Activated T-cell treated with anti-CD3 and anti-CD28 coated beads for 1 hour (primary cell): ENCODE measurements at places on chromosomes 16 and 17.

GRCh38 chr17:74161503-74161875, 42.0 kb upstream of the RPL38 start:
- no peak for DNase-seq

DNA sequence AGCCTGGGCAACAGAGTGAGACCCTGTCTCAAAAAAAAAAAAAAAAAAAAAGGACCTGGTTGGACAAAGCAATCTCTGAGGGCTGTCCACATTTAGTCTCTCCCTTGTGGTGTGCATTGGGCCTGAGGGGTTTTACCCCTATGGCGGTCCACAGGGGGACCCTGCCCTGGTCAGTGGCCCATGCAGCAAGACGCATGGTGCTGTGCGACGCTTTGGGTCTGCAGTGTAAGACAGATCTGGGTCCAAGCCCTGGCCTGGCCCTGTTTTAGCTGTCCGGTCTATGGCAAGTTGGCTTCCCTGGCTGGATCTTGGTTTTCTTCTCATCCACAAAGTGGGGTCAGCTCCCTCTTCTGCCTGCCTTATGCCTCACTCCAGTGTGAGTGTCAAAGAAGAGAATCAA, 123.2 kb upstream of the NLRP1 start:
- no peak for DNase-seq

DNA sequence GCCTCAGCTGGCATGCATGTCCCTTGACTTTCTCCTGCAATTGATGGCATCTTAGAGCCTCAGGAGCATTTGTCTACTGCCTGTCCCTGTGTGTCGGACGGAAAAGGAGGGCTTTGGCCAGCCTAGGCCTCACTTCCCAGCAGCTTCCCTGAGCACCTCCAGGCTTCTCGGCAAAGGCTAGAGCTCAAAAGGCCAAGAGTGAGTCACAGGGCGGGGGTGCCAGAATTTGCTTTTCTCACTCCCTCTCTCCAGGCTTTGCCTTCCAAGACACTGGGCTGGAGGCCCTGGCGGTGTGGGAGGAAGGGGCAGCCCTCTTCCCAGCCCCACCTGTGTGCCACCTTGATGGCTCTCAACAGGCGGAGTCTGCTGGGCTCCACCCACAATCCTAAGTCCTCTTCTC, 107.3 kb upstream of the MAF start:
- no peak for DNase-seq

GRCh38 chr16:82657239-82657638, 30.5 kb downstream of the CDH13 start:
- DNase-seq, result no peak

- no peak for DNase-seq
Measured at GRCh38 chr17:11244776-11245175, 3.8 kb downstream of the SHISA6 start.

GRCh38 chr16:75106351-75107274, 10.0 kb downstream of the LDHD start:
- no peak for DNase-seq

DNA sequence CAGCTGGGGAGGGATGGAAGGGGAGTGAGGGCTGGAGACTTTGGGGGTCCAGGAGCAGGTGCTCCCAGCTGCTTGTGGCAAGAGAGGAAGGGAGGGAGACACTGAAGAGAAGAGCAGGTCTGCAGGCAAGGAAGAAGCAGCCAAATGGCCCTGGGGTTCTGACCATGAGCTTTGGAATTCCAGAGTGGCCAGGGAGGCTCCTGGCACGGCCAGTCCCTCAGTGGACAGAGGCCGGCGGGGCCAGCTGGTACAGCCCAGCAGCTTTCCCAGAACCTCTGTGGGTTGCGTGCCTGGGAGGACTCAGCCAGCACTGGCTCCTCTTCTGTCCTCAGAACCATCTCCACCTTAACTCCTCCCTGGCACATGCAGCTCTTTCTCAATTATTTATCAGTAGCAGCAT, 233.0 kb downstream of the MSI2 start:
- no peak for DNase-seq

DNA sequence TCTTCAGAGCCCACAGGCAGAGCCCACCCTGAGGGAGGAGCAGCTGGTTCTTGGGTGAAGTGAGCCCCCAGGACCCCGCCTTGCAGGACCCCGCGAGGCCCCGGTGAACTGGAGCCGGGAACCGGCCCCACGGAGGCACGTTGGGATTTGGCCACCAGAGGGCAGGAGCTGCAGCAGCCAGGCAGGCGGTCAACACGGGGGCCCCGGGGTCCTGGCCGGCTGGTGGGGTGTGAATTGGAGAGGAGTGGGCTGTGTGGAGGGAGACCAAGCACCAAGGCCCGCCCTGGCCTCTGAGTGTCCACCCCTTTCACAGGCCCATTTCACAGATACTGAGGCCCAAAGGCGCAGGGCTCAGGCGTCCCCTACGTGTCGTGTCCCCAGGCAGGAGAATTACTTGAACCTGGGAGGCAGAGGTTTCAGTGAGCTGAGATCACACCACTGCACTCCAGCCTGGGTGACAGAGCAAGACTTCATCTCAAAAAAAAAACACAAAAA, 2.2 kb downstream of the DPEP1 start:
- no peak for DNase-seq

DNA sequence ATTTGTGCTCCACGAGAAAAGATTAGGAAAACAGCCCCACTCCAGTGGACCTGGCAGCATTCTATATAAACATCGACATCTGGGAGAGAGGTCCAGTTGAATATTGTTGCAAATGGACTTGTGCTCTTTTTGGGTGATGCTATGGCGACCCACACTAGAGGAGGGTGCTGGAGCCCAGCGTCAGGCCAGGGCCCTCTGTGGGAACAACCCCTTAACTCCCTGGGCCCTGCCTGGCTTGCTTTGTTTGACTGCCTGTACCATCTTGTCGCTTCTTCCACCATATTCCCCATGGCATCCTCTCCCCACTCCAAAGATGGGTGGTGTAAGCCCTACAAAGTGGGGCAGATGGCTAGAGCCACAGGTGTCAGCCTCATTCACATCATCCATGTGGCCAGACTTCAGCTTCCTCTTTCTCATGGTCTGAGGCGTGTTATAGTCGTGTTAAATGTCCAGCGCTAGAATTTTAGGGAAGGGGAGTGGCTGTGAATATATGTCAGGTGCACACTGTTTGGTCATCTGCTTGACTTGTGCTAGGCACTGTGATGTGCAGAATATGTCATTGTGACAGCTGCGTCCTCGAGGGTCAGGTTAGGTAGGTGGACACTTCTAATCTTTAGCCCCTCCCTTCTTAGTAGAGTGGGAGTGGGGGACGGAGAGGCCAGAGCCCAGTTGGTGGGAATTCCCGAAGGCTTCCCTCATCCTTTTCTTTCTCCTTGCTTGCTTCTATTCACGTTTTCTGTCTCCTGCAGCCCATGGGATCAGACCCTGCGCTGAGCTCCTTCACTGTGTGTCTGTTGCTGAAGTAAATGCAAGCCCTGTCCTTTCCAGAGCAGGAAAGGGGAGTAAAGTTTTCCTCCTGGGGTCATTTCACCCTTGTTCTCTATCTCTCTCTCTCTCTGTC, 49.8 kb downstream of the MPRIP start:
- DNase-seq, result no peak

DNA sequence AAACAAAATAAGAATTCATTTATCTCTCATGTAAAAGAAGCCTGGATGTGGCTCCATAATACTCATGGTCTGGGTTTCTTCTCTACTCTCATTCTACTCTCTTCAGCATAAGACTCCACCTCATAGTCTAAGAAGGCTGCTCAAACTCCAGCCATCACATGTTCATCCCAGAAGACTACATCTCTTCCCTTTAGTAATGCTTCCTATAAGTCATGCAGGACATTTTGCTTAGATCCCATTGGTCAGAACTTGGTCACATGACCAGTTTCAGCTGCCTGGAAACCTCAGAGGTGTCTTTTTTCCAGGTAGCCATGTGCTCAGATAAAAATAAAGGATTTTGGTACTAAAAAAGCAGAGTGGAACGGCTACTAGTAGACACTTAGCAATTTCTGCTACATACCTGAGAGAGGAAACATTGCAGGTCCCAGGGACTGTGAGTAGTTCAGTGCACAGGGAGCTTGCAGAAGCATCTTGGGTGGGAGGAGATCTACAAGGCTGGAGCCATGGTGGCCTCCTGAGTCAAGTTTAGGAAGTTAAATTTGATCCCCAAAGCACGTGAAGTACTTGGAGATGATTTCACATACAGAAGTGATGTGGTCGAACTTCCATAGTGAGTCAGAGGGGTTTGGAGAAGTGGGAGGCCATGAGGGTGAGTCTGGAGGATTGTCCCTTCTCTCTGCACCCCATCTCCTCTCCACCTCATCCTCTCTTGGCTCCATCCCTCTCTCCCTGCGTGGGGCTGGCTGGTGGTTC, 110.2 kb downstream of the CCDC182 start:
- DNase-seq, result no peak

DNA sequence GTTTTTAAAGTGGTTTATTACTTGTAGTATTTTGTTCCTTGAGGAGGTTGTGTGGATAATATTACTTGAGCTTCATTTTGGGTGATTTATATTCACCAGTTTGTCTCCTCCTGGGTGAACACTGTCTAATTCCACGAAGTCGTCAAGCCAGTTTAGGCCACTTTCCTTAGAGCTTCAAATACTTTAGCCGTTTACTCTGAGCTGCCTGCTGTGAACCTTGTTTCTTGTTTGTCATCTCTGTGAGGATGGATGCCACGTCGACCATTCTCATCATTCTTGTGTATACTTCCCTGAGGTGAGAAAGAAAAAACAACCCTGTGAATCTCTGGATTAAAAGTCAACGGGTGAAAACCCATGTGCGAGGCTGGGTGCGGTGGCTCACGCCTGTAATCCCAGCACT, 9.0 kb downstream of the KRT24 start:
- no peak for DNase-seq

DNA sequence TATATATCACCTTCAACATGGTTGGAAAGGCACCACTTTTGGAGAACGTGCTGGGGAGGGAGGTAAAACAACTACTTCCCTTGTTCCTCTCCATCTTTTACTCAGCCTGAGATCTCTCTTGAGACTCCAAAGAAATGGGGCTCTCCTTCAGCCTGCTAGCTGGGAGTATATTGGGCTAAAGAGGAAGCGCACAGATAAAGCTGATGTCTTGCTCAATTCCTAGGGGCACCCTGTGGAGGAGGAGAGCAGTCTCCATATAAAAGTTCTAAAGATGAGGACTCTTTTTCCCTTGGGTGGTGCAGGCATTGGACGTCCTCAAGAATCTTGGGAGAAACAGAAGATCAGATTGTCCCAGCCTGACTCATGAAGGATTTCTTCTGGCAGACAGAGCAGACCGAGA, 4.6 kb upstream of the ETV4 start:
- no peak for DNase-seq

DNA sequence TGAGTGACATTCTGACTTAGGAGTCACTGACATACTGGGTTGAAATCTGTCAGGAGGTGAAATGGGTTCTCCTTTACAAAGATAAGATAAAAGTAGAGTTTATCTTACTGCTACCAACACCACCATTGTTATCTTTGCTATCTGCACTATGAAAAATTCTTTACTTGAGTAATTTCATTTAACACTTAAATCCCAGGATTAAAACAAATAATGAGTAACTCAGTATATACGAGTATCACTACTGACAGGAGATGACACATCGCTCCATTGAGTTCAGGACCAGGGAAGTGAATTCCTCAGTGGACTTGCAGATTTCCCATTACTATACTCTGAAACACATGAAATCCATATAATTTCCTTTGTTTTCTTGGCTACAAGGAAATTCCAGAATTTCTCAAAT, 242.1 kb upstream of the NLRP1 start:
- no peak for DNase-seq

DNA sequence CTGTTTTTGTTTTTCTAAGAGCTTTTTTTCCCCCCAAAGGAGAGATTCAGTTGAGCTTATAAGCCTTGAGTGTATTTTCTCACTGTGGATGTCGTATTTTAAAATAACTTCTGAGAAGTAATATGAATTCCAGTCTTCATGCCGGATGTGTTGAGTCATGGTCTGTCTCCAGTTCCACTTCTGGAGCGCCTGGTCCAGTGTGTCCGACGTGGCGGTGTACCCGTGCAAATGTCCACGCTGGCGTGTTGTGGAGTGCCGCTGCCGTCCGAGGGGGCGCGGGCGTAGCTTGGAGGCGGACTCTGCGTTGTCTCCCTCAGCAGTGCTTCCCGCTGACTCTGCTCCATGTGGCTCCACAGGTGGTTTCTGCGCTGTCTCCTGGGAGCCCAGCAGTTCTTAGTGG, 60.9 kb upstream of the ZNF750 start:
- no peak for DNase-seq

- DNase-seq, result no peak
Measured at GRCh38 chr17:13476720-13477119, 125.0 kb downstream of the HS3ST3A1 start.

- DNase-seq, result no peak
Measured at GRCh38 chr16:72838951-72839350, 209.0 kb downstream of the ZFHX3 start.

- no peak for DNase-seq
Measured at GRCh38 chr17:50953831-50954601, 87.9 kb upstream of the TOB1 start.

DNA sequence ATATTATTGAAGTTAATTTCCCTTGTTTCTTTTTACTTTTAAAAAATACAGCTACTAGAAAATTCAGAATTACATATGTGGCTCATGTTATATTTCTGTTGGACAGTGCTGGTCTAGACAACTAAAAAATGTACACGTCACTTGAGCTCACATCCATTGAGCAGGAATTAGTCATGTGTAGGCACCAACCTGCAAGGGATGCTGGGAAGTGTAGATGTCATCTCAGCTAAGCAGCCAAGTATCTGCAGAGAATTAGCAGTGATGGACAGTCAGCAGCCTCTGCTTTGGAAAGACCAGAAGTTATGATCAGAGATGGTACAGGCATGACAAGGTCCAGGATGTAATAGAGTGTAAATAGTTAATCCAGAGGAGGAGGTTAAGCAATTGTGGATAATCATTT, 87.1 kb upstream of the HS3ST2 start:
- DNase-seq, result no peak

GRCh38 chr16:74448990-74449389, 27.7 kb upstream of the CLEC18B start:
- no peak for DNase-seq

- no peak for DNase-seq
Measured at GRCh38 chr16:852451-853185, 52.1 kb upstream of the GNG13 start.

- DNase-seq, result no peak
Measured at GRCh38 chr16:4347010-4347409, 4.1 kb downstream of the PAM16 start.
